ENCODE measurements at places on chromosomes 5 and 9.

DNA sequence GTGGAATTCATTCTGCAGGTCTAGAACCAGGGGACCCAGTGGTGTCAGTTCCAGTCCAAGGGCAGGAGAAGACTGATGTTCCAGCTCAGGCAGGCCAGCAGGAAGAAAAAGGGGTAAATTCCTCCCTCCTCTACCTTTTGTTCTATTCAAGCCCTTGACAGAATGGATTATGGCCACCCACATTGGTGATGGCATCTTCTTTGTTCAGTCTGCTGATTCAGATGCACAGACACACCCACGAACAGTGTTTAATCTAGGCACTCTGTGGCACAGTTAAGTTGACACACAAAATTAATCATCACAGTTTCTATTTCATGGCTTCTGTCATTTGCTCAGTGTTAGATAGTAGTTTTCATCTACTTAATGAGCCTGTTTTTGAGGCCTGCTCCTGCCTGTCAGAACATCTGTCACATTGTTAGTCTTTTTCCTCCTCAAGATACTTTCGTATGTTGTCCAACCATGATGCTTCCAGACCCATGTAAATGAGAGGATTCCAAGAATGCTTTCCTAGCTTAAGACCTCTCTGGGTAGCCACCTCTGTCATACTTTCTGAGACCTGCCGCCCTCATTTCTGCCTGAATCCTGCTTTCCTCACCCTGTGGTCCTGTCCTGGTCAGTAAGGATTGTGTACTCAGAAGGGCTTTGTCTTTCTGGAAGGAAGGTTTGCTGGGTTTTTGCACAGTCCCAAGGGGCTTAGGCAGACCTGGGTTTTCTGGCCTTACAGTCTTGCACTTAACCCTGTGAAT lies 72.5 kb downstream of the SPIN1 start:
- no peak for DNase-seq

DNA sequence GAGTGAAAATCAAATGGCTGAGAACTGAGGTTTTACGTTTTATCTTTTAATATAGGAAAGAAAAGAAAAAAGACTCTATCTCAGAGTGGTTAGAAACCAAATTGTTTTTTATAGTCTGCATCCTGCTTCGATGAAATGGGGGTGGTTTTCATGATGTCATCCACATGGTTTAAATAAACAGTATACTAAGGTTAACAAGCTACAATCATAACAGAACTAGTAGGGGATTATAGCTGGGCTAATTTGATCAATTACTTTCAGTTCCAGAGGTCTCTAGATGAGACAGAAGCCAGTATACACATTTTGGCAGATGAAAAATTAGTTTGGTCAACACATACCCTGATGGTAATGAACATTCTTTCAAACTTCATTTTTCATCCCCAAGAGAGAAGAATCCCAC lies 106.3 kb upstream of the SNX2 start:
- DNase-seq, result no peak

DNA sequence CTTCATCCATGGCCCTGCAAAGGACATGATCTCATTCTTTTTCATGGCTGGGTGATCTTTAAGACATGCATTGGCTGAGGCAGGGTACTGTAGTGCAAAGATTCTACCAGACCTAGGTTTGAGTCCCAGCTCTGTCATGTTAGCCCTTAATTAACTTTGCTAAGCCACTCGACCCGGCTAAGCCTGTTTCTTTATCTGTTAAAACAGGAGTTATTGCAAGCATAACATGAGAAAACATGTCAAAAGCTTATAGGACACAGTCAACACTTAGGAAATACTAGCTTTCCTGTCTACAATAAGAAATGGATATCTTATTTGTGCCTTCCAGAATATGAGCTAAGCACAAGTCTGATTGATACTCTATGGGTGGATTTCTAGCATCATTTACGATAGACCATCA lies 92.6 kb downstream of the RASEF start:
- DNase-seq, result no peak

- DNase-seq, result no peak
Measured at GRCh38 chr9:16794103-16794502, 76.4 kb downstream of the BNC2 start.

- no peak for DNase-seq
Measured at GRCh38 chr9:103041961-103042360, 46.8 kb downstream of the CYLC2 start.

- DNase-seq, result no peak
Measured at GRCh38 chr5:168674893-168675482, 95.8 kb upstream of the PANK3 start.

DNA sequence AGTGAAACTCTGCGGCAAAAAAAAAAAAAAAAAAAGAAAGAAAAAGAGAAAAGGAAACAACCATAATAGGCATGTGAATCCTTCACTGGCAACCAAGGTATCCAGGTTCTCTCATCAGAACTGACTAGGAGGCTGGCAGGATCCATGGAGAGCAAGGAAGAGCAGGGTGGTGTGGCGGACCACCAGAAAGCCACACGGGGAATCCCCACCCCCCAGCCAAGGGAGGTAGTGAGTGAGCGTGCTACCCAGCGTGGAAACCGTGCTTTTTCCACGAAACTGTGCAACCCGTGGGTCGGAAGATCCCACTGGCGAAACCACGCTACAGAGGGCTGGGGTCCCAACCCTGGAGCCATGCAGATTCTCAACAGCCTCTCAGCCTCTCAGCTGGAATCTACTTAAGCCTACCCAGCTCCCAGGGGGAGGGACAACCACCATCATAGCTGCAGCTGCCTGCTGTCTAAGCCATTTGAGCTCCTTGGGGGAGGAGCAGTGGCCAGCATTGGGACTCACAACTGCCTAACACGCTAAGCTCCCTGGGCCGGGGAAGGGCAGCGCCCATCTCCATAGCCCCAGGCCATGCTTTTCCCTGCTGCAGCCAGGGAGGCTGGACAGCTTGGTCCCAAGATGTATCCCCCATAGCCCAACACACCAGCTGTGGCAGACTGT lies 91.6 kb downstream of the PRELID2 start:
- peak; percentile 2 for DNase-seq

DNA sequence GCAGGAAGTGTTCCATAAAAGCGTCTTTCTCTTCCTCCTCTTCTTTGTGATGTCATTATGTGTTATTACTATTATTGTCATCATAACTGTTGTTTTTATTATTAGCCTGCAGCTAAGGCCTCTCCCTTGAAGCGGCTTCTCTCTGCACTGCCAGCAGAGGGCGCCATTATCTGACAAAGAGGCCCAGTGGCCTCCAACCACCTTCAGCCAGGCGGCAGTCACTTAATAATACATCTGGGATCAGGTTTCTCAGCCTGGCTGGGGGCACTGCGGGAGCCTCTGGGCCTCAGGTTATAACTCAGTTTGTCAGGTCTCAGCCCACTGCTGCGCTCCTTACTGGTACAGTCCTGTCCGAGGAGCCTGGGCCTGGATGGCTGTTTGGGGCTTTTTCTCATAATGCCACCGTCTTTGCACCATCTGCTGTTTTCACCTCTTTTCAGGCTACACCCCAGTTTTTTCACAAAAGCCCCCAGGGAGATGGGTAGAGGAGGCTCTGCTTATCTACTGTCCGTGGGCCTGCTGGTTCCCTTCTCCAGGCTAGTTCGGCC lies 281.9 kb downstream of the NSG2 start:
- no peak for DNase-seq

DNA sequence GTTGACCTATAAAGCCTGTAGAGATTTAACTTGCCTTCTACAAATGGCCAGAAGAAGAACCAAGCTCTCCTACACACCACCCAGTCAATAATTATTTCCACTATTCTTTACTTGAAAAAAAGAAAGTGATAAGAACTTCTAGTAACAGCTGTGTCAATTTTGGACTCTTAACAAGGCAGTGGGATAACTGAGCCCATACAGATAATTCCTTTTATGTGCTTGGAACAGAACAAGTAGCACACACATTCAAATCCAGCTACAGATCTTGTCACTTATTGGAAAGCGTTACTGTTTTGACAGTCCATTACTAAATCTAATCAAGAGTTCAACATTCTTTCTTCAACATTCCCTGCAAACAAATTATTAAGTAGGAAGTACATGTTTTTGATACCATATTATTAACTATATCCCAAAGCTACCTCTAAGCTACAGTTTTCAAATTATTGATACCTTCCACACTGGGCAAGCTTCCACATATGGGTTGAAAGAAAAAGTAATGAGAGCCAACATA lies 6.3 kb downstream of the PTGER4 start:
- no peak for DNase-seq

DNA sequence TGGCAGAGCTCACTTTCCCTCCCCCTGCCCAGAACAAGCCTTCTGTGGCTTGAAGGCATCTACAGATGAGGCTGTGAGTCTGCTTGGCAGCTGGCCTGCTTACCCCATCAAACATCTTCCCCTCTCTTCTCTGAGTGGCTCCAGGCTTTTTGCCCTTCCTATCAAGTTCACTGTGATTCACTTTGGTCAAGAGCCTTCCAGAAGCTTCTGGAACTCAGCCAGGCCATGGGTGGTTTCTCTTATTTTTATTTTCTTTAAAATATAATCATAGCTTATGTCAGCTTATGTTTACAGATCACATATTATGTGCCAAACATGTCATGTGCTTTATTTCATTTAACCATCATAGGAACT lies 267.0 kb downstream of the SEC61B start:
- DNase-seq, result no peak

DNA sequence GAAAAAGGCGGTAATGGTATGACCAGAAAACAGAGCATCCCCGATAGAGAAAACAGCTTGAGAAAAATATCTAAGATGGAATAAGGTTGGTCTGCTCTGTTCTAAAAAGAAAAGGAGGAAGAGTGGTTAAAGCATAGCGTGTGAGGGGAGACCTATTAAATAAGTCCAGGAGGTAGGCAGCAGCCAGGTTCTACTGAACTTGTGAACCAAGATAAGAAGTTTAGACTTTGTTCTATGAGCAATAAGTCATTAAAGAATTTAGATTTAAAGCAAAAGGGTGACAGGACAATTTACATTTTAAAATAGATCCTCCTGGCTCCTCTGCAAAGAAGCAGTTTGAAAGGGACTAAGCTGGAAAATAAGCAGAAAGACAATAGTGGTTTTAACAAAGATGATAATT lies 81.3 kb upstream of the COX7C start:
- no peak for DNase-seq

DNA sequence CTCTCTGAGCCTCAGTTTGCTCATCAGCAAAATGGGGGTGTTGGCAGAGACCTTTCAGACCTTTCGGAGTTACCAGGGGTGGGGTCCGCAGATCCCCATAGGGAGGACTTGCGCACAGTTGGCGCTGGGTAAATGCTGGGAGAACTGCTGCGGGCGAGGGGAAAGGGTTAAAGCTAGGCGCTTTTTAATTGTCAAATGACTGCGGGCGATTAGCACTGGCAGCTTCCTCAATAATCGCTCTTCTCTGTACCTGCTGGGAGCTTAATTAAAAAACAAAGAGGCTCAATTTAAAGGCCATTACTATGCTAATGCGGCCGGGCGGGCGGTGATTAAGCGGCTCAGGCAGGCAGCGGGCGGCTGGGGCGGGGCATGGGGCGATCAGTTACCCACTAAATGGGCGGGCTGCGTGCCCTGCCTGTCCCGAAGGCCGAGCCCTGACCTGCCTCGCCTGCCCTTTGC lies 63.0 kb downstream of the LMX1B start:
- no peak for DNase-seq

- no peak for DNase-seq
Measured at GRCh38 chr9:10255758-10256157, 357.0 kb downstream of the PTPRD start.
